ENCODE measurements at places on chromosomes 7 and 10.

GRCh38 chr10:86306628-86307278 is 59.8 kb downstream of the GRID1 start:
- DNase-seq, result peak; percentile 12

DNA sequence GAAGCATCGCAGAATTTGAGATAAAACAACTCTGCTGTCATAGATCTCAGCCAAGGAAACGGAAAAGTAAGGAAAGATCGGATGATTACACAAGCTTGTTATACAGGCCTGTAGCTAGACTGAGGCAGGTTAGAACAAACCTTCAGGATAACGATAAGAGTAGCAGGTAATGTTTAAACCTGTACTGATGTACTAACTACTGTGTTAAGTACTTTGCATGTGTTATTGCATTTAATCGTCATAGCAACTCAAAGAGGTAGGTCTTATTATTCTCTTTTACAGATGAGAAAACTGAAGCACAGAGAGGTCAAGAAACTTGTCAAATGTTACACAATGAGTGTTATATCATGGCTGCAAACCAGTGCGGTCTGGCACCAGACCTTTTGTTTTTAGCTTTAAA is 352.5 kb downstream of the GPAM start:
- DNase-seq, result no peak

- no peak for DNase-seq
Measured at GRCh38 chr7:33201821-33202220, 72.5 kb downstream of the BBS9 start.

- DNase-seq, result no peak
Measured at GRCh38 chr10:73910764-73911552, at the start of gene PLAU. Gene PLAU (plus strand): TSS chr10:73911132. CDS start chr10:73911556, 424 bp downstream.

DNA sequence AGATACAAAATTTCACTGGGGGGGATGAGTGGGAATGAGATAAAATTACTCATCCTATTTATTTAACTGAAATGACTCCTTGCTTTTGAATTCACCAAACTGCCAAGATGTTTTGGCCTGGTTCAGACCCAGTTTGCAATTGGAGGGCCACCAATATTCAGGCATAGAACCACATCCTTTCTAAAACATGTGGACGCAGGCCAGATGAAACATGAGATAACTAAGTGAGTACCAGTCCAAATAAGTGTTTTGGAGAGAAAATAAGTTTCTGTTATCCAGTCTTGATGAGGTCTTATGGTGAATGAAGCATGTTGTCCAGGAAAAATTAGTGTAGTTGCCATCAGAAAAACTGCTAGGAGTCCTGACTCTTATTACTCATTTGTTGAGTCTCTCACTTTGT is 36.3 kb upstream of the PDK4 start:
- DNase-seq, result peak; percentile 68

- DNase-seq, result no peak
Measured at GRCh38 chr10:8778713-8779112, 724.2 kb downstream of the GATA3 start.

GRCh38 chr10:13787015-13787421 is 200.3 kb downstream of the PRPF18 start:
- DNase-seq, result peak; percentile 91

- DNase-seq, result peak; percentile 8
Measured at GRCh38 chr7:141366091-141366621, 185.1 kb upstream of the AGK start.

DNA sequence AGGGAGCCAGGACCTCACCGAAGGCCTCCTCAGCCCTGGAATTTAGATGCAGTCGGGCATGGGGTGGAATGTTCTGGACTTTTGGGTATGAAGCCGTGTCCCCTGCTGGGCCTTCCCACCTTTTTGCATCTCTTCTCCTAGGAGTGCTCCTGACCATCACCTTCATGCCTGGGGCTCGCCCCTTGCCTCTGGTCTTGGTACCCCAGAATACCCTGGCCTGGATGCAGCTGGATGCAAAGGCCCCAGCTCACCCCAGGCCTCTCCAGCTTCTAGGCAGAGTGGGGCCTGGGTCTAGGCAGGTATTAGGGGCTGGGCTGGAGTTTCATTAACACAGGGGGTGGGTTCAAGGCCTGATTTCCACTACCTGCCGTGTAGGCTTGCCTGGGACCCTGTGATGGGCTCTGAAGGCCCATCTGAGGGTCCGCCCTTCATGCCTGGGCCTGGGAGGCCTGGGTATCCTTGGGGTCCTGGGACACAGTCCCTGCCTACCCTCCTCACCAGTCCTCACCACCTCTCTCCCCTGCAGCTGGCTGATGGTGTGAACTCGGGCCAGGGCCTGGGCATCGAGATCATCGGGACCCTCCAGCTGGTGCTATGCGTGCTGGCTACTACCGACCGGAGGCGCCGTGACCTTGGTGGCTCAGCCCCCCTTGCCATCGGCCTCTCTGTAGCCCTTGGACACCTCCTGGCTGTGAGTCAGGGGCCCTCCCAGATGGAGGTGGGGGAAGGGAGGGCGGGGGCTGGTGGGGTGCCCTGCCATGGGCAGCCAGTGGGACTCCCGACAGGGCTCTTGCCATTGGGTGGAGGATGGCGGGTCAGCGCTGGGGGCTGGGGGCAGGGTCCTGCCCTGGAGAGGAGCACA is 10.1 kb downstream of the AQP1 start:
- DNase-seq, result no peak
